ENCODE measurements at places on chromosomes 7 and 10.
A peak's percentile ranks its signal among the peaks of the same experiment; 100 is the strongest.

DNA sequence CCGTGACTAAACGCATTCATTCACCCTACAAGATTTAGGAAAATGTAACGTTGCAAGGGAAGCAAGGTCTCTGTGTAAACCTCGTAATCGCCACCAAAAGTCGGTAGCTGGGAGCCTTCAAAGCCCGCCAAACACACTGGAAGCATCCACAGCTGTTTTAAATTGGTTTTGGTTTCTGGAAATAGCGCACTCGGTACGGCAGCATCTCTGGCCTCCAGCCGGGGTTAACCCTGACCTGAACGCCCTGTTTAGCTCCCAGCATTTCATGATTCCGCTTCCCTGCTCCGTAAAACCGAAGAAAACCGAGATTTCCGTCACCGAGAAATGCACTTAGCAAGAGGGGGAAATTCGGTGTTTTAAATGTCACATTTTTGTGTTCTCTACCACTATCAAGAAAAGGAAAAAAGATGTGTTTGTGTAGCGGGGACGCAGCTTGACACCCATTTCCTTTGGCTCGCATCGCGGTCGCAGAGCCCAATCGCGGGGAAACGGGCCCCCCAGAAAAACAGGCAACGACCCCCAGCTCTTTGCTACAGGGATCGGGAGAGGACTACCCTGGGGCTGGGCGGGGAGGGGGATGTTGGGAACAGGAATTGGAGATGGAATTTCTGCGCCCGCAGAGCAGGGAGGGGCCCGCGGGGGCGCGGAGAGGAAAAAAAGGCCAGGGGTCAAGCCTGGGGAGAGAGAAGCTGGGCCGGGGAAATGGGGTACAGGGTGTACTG lies 646 bp downstream of the SGCE start:
- DNase-seq = peak; percentile 51

GRCh38 chr7:50815138-50815537 lies 32.4 kb upstream of the GRB10 start:
- no peak for DNase-seq

DNA sequence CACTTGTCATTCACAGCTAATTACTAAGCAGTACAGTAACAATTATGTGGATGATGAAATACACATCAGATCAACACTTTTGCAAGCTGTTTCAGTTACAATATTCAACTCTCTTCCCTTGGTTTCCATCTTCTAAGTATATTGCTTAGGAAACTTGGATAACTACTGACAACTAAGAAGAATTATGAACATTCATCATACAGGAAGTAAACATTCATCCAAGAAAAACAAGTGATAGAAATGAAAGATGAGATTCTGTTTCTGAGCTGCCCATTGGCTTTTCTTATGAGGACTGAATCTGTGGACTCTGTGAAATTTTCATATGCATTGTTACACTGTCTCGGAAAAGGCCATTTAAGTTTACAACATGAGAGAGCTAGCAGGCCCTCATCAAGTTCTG lies 240.2 kb downstream of the PRKG1 start:
- DNase-seq = no peak

GRCh38 chr10:30502266-30503060 lies 68.5 kb downstream of the MAP3K8 start:
- no peak for DNase-seq

- DNase-seq = no peak
These were observed 135.3 kb upstream of the COBL start for GRCh38 chr7:51451751-51452476.

DNA sequence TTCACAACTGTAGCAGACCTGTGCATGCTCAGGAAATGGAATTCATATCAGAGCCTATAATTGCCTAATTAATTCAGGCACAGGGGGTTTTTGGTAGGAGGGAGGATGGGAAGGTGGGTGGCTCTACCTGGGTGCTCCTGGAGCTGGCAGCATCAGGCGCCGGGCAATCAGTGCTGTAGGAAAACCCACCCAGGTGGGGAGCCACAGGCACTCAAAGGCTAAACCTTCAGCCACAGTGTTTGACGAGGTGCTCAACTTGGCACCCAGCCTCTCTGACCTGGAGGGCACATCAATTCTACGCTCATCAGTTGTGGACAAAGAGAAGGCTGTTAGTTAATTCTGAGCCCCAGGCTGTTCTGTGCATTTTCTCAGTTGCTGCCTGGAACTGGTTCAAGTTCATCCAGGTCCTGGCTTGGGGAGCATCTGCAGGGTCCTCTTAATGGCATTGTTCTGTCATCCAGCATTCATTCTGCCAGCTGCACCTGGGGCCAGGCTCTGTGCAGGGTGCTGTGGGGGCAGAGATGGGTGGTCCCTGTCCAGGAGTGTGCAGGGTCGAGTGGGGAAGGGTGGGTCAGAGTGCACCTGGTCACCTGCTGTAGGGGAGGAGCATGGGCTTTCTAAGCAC lies 54.1 kb upstream of the NPTX2 start:
- no peak for DNase-seq

- no peak for DNase-seq
These were observed 160.6 kb downstream of the LCOR start for GRCh38 chr10:96992721-96993120.

DNA sequence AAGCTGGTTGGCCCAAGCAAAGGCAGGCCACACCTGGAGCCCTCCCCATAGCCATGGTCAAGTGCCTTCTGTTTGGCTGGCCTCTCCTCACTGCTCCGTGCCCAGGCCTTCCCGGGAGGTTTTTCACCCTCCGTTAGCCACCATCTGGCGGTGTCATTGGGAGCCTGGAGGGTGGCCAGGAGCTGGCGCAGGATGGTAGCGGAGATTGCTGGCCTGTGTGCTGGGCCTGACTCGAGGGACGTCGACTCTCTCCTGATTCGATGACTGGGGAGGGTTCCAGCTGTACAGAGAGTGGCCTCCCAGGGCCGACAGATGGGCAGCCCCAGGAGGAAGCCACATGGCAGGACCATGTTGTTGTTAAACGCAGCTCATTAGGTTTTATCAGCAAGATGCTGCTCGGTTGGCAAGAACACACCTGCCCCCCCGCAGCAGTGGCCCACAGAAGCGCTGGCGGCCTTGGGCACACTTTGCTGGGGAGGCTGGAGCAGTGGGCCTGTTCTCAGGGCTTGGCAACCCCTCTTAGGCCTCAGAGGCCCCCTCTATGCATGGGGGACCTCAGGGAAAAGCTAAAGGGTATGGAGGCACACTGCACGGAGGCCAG lies 64.0 kb upstream of the CACUL1 start:
- DNase-seq = no peak

GRCh38 chr7:100583132-100584053 lies 2.5 kb downstream of the LRCH4 start:
- peak; percentile 61 for DNase-seq

DNA sequence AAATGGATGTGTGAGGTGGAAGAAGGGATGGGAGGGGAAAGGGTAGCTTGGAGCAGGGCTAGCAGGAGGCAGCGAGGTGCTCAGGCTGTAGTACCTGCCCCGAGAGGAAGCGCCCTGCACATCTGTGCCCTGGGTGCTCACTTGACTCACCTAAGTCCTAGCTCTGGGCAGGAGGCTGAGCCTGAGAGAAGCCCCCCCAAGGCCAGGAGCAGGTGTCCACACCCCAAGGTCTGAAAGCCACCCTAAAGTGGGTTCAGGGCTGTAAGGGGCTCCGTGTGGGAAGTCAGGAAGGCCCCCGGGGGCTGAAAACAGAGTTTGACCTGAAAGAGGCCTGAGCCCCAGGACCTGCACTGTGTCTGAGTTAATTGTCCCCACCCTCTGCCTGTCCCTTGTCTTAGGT lies 95.8 kb upstream of the PODXL start:
- no peak for DNase-seq

- DNase-seq = no peak
These were observed 1.1 kb downstream of the ASL start for GRCh38 chr7:66076462-66077329.

GRCh38 chr7:128201067-128201689 lies 39.9 kb upstream of the LEP start:
- no peak for DNase-seq

DNA sequence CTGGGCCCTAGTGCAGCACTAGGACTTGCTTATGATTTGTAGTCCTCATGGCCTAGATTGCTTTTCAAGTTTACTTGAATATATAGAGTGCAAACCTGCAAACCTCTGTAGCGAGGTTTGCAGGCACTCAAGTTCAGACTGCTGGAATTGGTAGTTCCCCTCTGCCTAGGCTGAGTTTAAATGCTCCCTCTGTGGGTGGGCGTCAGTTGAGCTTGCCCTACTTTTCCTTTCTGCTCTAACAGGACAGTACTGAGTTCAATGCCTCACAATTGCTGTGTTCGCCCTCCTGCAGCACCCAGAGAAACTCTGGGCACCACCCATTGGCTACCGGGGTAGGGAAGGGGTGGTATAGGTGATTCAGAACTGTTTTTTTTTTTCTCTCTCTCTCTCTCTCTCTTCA lies 31.6 kb downstream of the MYO3A start:
- no peak for DNase-seq

DNA sequence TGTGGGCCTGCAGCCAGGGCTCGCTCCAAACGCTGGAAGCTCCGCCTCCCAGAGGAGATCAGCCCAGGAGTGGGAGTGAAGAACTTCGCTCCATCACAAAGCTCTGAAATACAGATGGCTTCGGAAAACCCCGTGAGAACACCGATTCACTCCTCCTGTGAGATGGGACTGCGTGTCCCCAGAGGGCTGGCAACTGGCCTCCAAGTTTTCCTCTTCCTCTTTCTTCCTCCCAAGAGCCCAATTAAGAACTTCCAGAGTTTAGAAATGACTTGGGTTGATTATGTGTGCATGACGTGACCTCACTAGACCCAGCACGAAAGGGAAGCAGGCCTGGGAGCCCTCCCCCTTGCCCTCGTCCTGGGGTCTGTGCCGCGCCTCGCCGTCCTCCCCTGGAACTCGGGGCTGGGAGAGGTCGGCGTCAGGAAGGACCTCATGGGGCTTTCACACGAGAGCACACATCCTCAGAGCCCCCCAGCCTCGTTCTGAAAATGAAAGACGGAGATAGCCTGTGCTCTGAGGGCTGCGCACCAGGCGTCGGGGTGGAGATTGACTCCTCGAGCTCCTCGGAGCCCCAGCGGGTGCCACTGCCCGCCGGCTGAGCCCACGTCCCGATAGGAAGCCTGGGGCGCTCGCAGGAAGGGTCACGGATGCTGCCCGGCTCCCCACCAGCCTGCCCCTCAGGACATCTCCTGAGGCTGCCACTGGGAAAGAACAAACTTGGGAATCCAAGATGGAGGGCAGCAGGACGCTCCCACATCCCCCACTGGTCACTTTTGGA lies 37.8 kb downstream of the PTPRN2 start:
- peak; percentile 40 for DNase-seq

DNA sequence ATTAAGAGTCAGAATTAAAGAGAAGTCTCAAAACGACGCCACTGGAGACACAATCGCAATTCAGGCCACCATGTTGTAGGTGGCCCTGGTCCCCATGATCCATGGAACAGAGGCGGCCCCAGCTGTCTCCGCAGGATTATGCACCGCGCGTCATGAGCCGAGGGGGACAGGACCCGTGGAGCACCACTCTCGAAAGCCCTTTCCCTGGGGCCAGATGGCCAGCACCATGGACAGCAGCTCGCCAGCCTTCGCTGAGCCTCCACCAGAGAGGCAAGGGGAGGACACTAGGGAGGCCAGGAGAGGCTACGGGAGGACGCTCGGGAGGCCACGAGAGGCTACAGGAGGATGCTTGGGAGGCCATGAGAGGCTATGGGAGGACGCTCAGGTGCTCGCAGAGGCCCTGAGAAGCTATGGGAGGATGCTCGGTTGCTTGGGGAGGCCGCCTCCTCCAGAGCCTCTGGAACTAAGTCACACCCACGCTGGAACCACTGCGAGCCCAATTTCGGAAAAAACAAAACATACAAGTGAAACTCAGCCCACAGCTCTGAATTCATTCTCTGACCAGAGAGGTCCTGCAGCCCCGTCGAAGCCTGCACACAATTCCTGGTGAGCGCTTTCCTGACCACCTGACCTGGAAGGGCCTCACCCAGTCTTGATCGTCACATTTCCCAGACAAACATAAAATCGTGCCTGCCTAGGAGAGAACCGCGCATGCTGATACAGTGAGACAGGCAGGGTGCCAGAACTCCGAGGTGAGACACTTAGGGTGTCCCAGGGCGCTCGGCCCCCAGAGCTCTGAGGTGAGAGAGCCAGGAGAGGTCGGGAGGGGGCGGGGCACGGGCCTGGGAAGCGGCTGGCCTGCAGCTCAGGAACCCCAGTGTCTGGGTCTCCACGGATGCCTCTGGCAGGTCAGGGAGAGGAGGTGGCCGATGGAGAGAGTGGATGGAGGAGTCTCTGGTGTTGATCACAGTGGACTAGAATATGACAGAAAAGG lies 224.4 kb downstream of the PTPRN2 start:
- no peak for DNase-seq

DNA sequence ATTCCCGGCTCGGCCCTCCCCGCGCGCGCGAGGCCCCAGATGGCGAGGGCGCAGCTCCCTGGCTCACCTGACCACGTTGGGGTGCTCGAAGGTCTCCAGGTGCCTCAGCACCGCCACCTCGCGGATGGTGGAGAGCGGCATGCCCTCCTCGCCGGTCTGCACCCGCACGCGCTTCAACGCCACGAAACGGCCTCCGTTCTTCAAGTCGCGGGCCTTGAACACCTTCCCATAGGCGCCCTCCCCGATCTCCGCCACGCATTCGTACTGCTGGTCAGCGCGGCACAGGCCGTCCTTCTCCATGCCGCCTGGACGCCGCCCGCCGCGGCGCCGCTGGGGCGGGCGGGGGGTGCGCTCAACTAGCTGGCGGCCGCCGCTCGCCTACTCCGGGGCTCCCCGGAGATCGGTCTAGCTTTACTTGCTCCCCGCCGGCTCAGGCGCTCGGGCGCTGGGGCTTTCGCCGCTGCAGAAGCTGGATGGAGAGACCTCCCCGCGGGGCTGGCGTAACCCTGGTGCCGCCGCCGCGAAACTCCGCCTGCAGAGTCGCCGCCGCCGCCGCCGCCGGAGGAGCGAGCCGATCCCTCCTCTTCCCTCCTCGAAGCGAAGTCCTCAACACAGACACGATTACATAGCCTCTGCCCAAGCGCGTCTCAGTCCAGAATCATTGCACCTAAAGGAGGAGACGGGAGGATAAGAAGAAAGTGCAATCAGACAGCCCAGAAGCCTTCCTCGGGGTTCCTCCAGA lies 3.2 kb downstream of the CDK6 start:
- peak; percentile 92 for DNase-seq

GRCh38 chr7:132486274-132486610 lies 90.0 kb downstream of the PLXNA4 start:
- DNase-seq = peak; percentile 82

- DNase-seq = no peak
These were observed 26.7 kb downstream of the ELAPOR2 start for GRCh38 chr7:87032604-87033339.

- no peak for DNase-seq
These were observed 23.7 kb downstream of the KCNH2 start for GRCh38 chr7:150954201-150954985.

- DNase-seq = no peak
These were observed 56.4 kb upstream of the MXI1 start for GRCh38 chr10:110150981-110151380.

GRCh38 chr10:72077275-72077990 lies 10.9 kb downstream of the SPOCK2 start:
- DNase-seq = no peak

- DNase-seq = peak; percentile 76
These were observed 1.1 kb downstream of the P4HA1 start for GRCh38 chr10:73095481-73096021.
